ENCODE measurements at places on chromosomes 1 and 21. TPM values are rescaled to one million over a fixed set of nuclear protein-coding genes. Genes with fewer than 3 reads are reported as not detected.

GRCh38 chr1:41673806-41674205, 189.3 kb upstream of the EDN2 start:
- peaks cover 4% of the 10 kb centered on the region for H3K36me3 ChIP-seq
- peaks cover 90% of the 10 kb centered on the region for H3K4me1 ChIP-seq
- peak; percentile 87 for DNase-seq
- peak overlapping the region; percentile 67 for H3K4me3 ChIP-seq
- peak overlapping the region; percentile 80 for H3K27ac ChIP-seq

The STUM gene
- not detected for total RNA-seq

- no peaks in the 10 kb centered on the region for H3K4me1 ChIP-seq
- H3K4me3 ChIP-seq = no peak overlapping the region
- H3K36me3 ChIP-seq = no peaks in the 10 kb centered on the region
- no peak for DNase-seq
Observed at GRCh38 chr1:102840741-102841140, 267.6 kb downstream of the COL11A1 start.

The TMEM200B gene
- 0.72 TPM for total RNA-seq

The GCSAML gene
- 0.14 TPM for total RNA-seq

Measured in activated CD4-positive, alpha-beta T cell treated with anti-CD3 and anti-CD28 coated beads, Interleukin-2, amount 10 ng/mL, durations not matched to agents 24 days and 14 days (primary cell).